Stimulated activated CD8-positive, alpha-beta memory T cell treated with anti-CD3 and anti-CD28 coated beads, Interleukin-15, amount 100 ng/mL, for 48 hours (primary cell): ENCODE measurements at places on chromosomes 1 and 21.

DNA sequence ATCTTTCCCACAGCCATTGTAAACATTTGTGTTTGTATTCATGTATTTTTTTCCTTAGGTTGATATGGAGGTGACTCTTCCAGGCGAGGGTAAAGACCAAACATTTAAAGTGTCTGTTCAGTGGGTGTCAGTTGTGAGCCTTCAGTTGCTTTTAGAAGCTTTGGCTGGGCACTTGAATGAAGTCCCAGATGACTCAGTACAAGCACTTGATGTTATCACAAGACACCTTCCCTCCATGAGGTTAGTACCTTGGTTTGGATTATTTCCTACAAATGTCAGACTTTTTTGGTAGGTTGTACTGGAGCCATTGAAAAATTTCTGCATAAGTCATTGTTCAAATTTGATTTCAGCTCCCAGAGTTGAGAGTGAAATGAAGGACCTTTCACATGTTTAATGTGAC, 17.4 kb downstream of the AGO4 start:
- no peak for DNase-seq

- no peak for DNase-seq
Observed at GRCh38 chr21:18620436-18620835, 216.9 kb upstream of the TMPRSS15 start.

DNA sequence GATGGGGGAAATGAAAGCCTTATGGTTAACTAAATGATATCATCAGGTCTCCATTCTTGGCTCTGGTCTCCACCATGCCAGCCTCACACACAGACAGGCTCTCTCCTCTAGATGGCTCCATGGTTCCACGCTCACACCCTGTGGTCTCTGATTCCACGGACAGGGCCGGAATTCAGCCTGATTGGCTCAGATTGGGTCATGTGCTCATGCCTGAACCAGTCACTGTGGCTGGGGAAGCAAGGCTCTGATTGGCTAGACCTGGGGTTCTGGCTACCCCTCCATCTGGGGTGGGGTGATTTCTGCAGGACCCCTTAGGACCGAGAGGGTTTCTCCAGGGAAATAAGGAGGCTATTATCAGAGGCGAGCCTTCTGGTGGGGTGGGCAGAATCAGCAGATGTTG, 277.0 kb downstream of the PTPRU start:
- DNase-seq = no peak

- DNase-seq = no peak
Observed at GRCh38 chr1:160713161-160713560, 1.5 kb upstream of the CD48 start.
